ENCODE measurements at places on chromosomes 5 and 9.

- DNase-seq = no peak
Observed at GRCh38 chr5:55480781-55481180, 54.0 kb downstream of the PLPP1 start.

DNA sequence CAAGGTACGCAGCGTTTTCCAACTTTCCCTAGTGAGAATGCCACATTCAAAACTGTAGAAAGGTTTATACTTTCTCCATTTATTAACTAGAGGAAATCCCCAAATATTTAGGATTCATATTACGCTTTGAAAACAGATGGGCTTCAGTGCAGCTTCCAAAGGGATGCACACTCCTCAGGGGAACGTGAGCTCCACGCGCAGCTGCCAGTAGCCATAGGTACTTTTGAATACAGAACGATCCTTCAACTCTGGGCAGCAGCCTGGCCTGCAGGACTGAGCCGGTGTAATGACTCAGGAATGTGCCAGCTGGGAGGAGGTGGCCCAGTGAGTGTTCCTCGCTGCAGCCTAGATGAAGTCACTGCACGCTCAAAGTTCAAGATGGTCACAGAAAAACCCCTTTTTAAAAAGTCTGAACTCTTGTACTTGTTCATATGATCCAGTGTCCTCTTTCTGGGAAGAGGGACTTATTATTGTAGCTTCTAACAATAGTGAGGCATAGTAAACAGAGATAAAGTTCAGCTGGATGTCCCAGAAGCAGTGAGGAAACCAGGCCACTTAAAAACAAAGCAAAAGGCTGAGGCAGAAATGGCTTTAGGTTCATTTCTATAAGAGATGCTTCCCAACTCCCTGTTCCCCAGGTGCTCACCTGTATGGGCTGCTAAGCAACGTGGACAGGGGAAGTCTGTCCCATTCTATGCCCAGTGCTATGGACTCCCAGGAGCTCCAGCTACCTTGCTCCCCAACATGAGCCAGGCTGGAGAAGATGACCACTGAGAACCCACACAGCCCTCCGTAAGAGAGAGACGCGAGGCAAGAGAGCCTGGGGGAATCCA is 130.0 kb downstream of the LHFPL2 start:
- DNase-seq = no peak

GRCh38 chr9:79152306-79152705 is 419.5 kb upstream of the TLE4 start:
- DNase-seq = no peak

DNA sequence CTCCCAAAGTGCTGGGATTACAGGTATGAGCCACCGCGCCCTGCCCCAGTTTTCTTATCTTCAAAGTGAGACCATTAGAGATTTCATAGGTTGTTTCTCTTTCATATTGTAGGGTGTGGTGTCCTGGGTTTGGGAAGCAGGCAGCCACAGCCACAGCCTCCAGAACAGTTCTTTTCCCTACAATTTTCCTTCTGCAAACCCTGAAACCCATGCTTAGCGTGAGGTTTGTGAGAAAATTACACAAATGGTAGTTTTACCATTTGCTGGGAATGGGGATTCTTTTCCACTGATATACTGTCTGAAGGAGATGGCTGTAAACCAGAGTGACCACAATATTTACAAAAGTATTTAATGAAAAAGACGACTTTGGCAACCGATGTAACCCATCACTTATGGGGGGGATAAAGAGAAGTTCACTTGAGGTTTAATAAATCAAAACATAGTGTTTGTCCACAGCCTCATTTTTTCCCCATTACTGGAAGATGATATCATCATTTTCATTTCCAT is 26.7 kb upstream of the ECM2 start:
- DNase-seq = no peak

- DNase-seq = no peak
Observed at GRCh38 chr5:144142139-144142823, 28.2 kb downstream of the YIPF5 start.

DNA sequence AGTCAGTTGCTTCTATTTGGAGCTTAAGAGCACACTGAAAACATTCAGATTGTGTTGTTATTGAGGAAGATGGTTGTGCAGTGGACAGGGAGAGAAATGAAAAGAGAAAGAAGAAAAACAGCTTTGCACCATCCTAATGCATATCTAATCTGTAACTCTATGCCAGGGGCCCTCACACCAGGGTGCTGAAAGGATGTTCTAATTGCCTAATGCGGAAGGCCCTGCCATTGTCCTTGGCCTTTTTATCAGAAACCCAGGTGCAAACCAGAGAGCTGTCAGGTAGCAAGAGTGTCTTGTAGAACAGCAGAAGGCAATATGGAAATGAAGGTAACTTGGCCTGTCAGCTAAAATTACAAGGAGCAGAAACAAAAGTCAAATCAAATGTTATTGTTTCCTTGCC is 384.5 kb upstream of the PIK3R1 start:
- DNase-seq = no peak

GRCh38 chr9:129626079-129626624 is at the start of gene NTMT1:
NTMT1 (plus strand) TSS chr9:129626163; CDS start chr9:129632704, 6,541 bp downstream.
- DNase-seq = peak; percentile 84

DNA sequence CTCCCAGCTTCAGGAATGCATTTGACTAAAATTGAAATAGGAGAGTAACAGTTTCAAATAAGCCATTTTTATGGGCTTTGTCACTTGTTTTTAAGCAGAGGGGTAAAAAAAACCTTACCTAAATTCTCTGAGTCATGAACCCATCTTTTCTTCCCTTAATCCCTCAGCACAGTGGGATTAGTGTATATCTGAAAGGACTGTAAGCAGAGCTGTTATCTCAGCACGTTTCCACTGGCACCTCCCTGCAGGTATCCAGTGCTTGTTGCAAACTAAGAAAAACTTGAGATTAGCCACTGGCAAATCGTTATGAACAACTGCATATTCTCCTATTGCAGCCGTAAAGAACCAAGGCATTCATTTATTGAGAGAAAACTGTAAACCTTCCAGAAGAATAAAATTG is 872.7 kb downstream of the EFNA5 start:
- DNase-seq = peak; percentile 27

DNA sequence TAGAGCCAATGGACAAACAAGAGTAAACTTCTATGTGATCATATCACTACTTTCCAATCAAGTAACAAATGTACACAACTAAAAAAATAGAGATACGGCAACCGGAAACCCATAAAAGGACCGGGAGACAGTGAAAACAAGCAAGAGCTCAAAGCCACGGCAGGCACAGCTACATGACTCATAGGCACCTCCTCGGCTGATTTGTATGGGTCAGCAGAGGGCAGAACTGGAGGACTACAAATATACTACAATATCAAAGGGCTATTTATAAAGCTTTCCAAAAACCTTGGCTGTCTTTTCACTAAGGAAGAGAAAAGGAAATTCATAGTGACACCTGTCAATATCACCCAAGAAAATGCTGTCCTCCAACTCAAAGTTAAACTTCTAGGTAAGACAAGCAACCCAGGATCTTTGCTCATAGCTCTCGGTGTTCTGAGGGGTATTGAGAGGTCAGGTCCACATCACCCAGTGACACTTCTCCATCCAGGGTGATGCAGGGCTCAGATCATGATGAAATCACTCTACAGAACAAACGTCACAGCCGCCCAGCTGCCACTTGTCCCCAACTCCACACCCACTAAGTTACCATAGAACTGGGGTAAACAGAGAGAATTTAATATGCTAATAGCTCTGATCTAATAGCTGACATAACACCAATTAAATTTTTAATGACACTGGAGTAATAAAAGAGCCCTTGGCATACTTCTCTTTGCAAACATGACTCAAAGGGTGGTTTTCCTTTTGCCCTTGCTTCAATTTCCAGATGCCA is 41.3 kb downstream of the PFDN1 start:
- DNase-seq = no peak

DNA sequence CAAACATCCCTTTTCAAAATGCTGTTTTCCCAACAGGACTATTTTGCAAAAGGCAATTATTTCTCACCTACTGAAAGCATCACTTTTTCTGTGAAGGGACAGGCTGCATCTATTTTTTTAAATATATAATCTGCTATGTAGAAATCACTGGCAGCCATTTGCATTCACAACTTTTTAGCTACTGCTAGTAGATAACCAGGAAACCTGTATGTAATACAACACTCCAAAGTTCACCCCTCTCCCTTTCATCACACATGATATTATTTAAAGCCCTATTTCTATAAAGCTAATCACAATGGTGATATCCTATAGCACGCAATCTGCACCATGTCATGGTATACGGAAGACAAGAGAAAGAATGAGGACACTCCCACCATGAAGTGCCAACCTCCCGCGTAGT is 9.8 kb downstream of the DMGDH start:
- DNase-seq = no peak

DNA sequence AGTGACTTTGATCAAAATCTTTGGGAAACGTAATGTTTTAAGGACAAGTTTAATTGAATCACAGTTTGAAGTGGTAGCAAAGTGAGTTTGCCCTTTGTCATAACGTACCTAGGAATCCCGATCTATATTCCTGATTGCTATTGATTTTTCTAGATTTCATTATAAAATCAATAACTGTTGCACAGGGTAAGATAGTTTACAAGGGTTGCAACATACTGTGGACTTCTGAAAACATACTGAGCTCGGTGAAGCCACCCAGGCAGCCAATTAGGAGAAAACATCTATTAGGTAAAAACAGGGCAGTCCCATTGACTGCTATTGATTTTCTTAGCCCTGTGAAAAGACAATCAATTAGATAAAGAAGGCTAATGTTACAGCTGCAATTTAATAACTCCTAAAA is 659.9 kb downstream of the ISL1 start:
- no peak for DNase-seq
